Activated CD4-positive, alpha-beta T cell treated with anti-CD3 and anti-CD28 coated beads, Interleukin-10, Interleukin-2, amounts not matched to agents 100 ng/mL and 50 ng/mL, durations not matched to agents 16 hours and 8 hours (primary cell): ENCODE measurements at places on chromosomes 12 and 14.

DNA sequence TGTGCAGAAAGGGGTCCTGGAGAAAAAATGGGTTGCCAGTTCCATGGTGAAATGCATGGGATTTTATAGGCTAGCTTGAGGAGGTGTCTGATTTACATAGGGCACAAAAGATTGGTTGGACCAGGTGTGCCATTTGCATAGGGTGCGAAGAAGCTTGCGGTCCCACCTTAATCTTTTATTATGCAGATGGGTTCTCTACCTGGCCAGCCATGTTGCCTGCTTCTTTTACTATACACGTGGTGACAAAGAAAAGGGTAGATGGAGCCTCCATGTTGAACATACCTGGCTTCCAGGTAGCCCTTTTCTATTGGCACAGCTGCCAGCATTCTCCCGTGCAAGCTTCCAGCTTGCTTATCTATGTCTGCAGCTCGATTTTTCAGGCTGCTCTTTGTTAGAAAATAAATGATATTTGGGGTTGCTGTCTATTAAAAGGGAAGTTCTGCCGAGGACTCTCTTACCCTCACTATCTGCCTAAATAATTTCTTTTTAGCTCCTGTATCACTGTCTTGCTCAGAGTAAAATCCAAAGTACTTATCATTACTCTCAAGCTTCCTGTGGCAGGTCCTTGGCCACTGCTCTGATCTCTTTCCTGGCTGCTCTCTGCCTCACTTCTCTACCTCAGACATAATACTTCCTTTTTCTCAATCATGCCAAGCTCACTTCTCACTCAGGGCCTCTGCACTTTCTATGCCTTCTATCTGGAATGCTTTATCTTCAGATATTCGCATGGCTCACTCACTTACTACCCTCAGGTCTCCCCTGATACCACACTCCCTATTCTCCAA lies 216.0 kb upstream of the DAAM1 start:
- DNase-seq: no peak

- DNase-seq: no peak
These were observed 605 bp downstream of the ANKRD52 start for GRCh38 chr12:56257491-56258067.

DNA sequence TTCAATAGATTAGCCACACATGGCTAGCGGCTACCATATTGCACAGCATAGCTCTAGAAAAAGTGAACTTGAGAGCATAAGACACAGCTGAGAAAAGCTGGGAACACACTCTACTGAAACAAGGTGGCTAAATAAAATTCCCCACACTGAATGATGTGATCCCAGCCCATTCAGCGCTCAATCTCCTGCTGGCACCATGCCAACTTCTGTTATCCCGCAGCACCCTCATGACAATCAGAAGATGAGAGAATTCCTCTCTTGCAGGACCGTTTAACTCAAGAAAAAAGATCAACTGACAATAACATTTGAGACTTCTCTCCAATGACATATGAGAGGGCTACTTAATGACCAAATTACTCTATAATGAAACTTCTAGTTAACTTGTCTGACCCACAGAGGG lies 115.4 kb downstream of the ADAMTS20 start:
- DNase-seq: no peak

GRCh38 chr12:52691076-52691840 lies 11.1 kb upstream of the KRT1 start:
- DNase-seq: peak; percentile 26

DNA sequence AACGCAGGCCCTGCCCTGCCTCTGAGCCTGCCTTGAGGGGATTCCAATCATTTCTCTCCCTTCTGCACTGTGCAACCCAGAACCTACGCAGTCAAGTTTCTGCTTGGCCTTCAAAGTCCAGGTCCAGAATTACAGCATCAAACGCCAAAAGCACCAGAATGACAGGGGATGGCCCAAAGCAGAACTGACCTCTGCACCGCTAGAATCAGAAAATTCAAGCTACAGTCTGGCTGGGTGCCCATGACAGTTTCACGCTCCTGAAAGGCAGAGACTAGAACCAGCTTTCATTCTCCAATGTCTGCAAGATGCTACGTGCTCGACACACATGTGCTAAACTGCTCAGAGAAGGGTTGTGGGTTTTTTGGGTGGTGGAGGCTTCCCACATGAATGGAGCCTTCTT lies 4.1 kb downstream of the CLMN start:
- DNase-seq: no peak

GRCh38 chr12:50222275-50222783 lies 55.2 kb upstream of the CERS5 start:
- peak; percentile 70 for DNase-seq

- peak; percentile 54 for DNase-seq
These were observed 1.4 kb downstream of the EEA1 start for GRCh38 chr12:92927436-92928281.

DNA sequence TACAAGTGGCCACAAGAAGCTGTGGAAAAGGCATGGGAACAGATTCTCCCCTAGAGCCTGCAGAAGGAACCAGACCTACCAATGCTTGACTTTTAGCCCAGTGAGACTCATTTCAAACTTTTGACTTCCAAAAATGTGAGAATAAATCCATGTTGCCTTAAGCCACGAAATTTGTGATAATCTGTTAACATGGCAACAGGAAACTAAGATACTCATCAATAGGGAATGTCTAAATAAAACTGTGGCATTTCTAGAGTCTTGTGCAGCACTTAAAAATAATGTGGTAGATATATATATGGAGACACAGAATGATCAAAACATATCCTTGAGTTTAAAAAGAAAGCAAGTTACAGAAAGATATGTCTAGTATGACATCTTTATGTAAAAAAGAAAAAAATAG lies 12.0 kb downstream of the HECTD4 start:
- DNase-seq: no peak

- DNase-seq: no peak
These were observed 49.3 kb upstream of the TSPAN11 start for GRCh38 chr12:30877105-30877875.

- no peak for DNase-seq
These were observed 31.3 kb downstream of the CORO1C start for GRCh38 chr12:108699955-108700563.

- no peak for DNase-seq
These were observed 18.9 kb downstream of the ITPK1 start for GRCh38 chr14:93096691-93097322.

DNA sequence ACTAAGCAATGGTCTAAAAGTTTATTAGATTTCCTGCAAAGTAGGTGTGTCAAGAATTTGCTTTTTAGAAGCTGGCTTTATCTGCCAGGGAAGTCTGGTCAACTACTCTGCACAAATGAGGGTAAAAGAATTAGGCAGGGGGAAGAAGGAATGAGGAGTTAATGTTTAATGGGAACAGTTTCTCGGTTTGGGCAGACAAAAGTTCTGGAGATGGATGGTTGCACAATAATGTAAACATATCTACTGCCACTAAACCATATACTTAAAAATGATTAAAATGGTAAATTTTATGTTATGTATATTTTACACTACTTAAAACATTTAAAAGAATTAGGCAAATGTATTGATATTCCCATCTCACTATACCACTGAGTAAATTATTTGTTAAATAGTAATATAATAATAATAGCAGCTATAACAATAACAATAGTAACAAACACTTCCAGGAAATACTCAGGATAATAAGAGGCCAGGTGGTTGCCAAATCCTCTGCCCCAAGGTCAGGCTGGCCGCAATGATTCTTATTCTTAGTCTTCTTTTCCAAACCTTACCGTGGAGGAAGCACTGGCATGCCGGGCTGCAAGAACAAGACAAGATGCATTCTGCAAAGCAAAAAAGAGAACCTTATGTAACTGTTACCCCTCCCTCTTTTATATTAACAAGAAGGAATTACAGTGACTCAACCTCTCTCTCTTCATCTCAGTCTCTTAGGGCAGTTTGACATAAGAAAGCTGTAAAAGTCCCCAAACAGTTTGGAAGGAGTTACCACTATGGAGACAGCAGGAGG lies 13.9 kb downstream of the CS start:
- no peak for DNase-seq

- peak; percentile 43 for DNase-seq
These were observed 2.3 kb upstream of the GARIN2 start for GRCh38 chr14:67186789-67187584.

DNA sequence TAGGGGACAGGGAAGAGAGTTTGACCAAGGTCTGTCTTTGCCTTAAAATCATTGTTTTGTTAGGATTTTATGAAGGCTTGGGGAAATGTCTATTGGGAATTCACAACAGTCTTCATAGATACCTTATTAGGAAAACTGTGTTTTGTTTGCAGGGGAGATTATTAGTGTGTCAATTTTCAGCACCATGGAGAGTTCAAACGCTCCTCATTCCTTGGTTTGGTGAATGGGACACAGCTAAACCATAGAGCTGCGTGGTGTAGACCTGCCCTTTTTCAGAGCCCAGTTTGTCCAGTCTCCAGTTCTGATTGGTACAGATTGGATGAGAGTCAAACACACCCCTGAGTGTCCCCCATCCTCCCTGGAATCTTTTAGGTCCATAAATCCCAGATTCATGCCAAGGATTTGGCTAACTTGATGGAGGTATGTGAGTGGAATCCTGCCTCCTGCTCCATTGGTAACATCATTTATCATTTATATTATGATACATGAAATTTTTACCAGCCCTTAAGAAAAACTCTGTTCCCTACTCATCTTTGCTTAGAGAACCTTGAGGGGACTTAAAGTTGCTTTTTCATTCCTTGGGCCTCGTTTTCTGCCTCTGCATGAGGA lies 12.0 kb downstream of the NGDN start:
- DNase-seq: no peak

- peak; percentile 14 for DNase-seq
These were observed at the start of gene MIPOL1 for GRCh38 chr14:37197421-37198272. MIPOL1 (plus strand) TSS chr14:37197937; CDS start chr14:37247889, 49,952 bp downstream.

GRCh38 chr12:31323391-31324115 lies 2.4 kb downstream of the SINHCAF start:
- peak; percentile 57 for DNase-seq

- no peak for DNase-seq
These were observed 209.1 kb downstream of the FOXN3 start for GRCh38 chr14:89207925-89208328.

DNA sequence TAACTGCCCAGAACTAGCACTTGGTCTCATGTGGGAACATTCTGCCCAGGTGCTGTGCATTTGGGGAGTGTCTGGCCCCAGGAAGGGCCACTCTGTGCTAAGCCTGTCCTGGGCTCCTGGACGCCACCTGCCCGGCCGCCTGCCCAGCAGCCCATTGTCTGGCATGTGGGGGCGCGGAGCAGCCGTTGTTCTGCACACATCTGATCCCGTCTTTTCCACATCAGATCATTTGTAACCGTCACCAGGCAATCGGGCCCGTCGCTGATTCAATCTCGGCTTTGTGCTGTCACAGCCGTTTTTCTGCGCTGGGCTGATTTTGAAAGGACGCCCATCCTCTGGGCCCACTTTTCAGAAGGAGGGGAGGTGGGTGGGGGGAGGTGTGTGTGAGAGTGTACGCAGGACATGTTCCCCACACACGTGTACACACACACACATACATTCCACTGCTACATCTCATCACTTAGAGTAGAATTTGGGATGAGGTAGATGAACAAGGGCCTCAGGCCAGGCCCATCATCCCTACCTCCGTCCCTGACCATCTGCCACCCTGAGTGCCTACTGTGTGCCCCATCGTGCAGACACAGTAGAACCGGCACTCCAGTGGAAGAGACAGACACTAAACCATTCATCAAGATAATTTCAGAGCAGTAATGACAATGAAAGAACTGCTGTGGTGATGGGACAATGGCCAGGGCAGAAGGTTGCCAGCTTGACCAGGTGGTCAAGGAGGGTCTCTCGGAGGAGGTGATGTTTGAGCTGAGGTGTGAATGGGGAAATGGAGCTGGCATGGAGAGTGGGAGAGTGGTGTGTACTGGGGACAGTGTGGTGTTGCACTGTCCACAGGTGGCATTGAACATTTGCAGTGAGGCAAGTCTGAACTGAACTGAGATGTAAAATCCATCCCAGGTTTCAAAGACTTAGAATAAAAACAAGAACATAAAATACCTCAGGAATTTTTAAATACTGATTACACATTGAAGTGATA lies 19.0 kb downstream of the FAM222A start:
- no peak for DNase-seq

GRCh38 chr14:78227248-78228077 lies 57.3 kb downstream of the NRXN3 start:
- no peak for DNase-seq

- DNase-seq: no peak
These were observed 55.6 kb downstream of the NT5DC3 start for GRCh38 chr12:103785243-103786031.

DNA sequence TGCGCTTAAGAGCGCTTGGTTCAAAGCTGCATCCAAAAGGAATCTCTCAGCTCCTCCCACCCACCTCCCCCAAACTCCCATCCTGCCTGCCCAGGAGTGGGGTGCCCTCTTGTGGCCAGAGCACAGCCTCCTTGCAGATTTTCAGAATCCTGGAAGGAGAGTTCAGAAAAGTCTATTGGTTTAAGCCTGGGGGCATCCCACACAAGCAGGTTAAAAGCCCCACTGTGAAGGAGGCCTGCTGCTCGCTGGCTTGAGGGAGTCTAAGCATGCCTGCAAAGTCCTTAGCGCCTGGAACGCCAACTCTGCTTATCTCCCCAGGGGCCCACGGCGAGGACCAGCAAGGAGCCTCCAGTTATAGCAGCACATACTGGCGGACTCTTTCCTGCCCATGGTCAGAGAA lies 297.1 kb downstream of the KSR2 start:
- peak; percentile 7 for DNase-seq

DNA sequence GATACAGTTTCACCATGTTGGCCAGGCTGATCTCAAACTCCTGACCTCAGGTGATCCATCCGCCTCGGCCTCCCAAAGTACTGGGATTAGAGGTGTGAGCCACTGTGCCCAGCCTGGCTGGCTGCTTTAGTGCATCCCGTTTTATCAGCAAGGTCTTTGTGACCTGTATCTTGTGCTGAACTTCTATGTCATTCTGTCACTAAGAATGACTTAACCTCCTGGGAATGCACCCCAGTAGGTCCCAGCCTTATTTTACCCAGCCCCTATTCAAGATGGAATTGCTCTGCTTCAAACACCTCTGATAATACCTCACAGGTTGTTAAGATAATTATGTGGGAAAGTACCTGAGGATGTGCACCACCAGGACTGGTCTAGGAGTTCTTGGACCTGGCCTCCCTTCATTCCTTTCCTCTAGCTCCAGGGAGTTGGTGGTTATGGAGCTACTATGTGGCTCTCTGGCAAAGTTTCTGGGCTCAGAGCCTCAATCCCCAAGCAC lies 26.1 kb upstream of the JPH4 start:
- DNase-seq: no peak

GRCh38 chr14:87343652-87344051 lies 649.3 kb downstream of the GALC start:
- no peak for DNase-seq
